ENCODE measurements at places on chromosomes 6 and 20.
A peak's percentile ranks its signal among the peaks of the same experiment; 100 is the strongest.

DNA sequence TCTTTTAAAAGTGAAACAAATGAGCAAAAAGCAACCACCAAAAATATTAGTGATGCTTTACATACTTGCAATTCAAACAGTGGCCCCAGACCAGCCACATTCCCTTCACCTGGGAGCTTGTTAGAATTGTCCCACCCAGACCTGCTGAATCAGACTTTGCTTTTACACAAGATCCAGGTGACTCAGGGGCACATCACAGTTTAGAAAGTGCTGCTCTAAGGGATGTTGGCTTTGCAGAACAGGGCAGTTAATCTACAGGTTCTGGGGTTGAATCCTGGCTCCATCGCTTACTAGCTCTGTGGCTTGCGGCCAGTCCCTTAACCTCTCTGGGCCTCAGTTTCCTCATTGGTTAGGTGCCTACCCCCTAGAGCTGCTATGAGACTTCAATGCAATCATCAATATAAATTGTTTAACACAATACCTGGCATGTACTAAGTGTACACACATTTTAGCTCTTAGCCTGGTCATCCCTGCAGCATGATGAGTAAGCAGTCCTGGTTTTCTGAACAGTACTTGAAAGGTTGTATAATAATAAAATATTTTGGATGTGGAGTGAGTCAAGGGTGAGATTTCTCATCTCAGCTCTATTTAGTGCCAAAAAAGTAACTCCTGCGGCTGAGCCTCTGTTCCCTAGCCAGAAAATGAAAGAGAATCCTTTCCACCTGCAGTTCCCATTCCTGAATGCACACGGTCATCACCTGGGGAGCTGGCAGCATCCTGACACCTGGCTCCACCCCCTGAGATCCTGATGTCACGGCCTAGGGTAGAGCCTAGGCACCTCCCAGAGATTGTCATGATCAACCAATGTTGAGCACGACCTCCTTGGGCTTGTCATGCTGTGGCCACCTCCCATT is 162.7 kb downstream of the ANKRD60 start:
- no peak for DNase-seq

- DNase-seq = no peak
Measured at GRCh38 chr6:65149841-65150240, 557.2 kb downstream of the EYS start.

DNA sequence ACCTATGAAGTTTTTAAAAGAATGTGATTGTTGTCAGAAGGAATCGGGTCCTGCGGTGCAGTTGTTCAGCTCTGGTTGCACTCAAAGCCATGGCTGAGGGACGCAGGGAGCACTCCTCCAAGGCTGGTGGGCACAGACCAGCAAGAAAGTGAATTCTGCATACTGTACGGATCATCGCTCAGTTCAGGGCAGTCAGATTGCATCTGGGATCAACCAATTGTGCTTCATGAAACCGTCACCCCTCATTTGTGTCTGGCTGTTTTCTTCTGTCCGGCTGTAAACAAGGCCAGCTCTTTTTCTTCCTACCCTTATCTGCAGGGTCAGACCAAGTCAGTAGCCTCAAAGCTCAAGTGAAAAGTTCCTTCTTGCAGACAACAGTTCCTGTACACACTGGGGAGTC is 478.3 kb downstream of the TFAP2A start:
- no peak for DNase-seq

- no peak for DNase-seq
Measured at GRCh38 chr6:73610444-73611275, 43.1 kb downstream of the SLC17A5 start.

DNA sequence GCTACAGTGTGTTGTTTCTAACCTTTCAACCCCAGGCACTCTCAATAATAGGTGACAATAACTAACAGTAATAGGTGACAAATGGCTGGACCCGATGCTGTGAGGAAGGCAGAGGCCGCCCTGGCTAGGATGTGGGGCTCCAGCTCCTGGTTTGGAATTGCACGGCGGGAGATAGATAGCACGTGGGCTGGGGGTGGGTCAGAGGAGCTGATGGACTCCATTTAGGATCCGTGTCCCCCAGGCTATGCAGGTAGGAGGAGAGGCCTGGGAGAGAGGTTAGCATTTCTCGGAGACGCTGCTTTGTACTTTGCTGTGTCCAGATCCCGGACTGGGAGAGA is 61.4 kb downstream of the EZR start:
- DNase-seq = no peak

GRCh38 chr6:56292505-56293181 is 45.3 kb upstream of the COL21A1 start:
- DNase-seq = no peak

- peak; percentile 62 for DNase-seq
Measured at GRCh38 chr6:4610256-4610655, 165.9 kb upstream of the CDYL start.

GRCh38 chr20:58702859-58703648 is 10.5 kb downstream of the NPEPL1 start:
- DNase-seq = peak; percentile 5

DNA sequence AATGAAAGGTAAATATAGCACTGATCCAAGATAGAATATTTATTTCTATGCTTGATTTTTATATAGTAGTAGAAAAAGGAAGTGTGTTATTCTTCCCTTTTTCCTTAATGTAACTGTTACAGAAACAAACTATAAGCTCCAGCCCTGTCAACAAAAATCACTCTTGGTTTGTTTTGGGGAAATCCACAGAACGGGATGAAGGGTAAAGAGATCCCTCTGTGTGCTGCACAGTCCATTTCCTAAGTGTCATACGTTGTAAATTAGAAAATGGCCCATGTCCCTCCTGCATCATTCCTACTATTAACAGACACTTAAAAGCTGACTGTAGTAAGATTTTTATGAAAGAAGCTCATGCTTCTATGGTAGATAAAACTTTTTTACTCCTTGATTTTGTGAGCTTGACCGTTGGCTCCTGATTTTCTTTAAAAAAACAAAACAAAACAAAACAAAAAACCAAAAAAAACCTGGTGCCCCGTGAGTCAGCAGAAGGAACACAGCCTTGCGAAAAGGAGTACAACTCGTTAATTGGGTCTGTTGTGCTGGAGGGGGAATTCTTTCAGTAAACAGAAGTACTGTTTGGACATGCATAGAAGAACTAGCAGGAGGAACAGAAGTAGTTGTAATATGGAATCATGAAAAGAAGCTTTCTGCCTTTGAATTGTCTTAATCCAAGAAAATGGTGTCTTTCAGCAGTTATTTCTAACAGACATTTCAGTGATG is 67.5 kb downstream of the RTN4IP1 start:
- no peak for DNase-seq

DNA sequence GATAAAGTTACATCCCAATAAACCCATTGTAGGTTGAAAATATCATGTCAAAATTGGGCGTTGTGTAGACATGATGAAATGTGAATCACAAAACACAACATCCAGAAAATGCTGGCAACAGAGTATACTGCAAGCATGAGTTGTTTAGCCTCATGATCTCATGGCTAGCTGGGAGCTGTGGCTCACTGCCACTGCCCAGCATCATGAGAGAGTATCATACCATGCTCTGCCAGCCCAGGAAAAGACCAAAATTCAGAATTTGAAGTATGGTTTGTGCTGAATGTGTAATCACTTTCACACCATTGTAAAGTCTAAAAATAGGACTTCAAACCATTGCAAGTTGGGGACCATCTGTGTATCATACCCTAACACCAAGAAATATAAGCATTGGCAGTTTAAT is 45.2 kb upstream of the SMAP1 start:
- no peak for DNase-seq

DNA sequence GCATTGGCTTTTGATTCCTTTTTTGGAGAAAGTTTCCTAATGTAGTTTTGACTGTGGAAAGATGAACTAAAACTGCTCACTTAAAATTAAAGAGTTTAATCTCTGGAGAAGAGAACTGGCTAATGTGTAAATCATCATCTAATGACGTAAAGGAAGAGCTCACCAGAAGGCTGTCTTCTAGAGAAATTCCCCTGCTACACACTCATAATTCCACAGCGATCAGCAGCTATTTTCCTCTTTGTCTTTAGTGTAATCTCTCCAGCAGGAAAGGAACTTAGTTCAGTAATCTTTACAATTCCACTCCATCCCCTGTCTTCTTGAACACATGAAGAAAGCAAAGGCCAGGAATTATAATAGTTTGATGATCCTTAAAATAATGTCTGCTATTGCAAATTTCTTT is 15.8 kb downstream of the SPTLC3 start:
- no peak for DNase-seq

DNA sequence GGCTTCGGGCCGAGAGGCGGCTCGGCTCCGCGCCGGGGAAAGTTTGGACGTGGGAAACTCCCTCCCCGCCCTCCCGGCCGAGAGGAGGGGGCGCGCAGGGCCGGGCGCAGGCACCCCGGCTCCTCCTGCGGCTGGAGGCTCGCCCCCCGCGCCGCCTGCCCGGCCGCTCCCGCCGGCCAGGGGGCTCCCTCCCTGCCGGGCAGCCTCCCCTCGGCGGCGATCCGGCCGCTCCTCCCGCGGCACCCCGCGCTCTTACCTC is 370 bp downstream of the CDH22 start:
- no peak for DNase-seq

DNA sequence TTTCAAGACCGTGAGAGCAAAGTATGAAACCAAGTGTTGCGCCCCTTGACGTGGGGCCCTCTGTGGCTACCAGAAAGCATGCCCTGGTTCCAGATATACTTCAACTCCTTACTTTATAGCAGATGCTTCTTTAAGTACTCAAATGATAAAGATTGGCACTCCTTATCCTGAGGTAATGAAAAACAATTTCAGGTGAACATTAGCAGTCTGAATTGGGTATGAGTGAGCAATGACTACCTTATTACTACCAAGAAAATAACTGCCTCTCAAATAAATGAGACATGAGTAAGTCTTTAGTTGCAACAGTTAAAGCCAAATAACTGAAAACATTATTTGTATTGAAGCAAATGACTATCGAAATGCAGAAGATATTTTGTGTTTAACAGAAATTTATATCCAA is 408.7 kb downstream of the MMUT start:
- no peak for DNase-seq

DNA sequence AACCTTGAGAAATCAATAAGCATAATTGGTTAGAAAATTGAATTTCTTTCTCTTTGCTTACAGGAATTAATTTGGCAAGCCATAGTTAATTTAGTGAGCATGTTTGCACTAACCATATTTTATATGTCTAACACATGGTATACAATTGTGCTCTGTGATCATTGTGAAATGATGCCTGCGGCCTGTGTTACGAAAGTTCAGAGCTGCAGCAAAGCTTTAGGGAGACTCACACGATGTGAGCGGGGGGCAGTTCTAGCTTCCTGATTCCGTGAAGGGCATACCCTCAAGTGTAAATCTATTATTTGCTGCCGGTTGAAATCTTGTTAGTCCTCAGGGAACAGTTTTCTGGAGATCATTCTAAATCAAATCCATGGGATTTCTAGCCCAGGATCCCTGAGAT is 25.5 kb upstream of the ADTRP start:
- no peak for DNase-seq

GRCh38 chr6:148551226-148551625 is 195.6 kb upstream of the UST start:
- DNase-seq = no peak

GRCh38 chr6:83536034-83536646 is 23.8 kb downstream of the PRSS35 start:
- no peak for DNase-seq
